ENCODE measurements at places on chromosomes 7 and 10.

- no peak for DNase-seq
These were observed 128.6 kb upstream of the MDFIC start for GRCh38 chr7:114793155-114793845.

- no peak for DNase-seq
These were observed 54.6 kb downstream of the CSGALNACT2 start for GRCh38 chr10:43192884-43193283.

- peak; percentile 64 for DNase-seq
These were observed 232.7 kb downstream of the ADAM12 start for GRCh38 chr10:126155528-126155927.

DNA sequence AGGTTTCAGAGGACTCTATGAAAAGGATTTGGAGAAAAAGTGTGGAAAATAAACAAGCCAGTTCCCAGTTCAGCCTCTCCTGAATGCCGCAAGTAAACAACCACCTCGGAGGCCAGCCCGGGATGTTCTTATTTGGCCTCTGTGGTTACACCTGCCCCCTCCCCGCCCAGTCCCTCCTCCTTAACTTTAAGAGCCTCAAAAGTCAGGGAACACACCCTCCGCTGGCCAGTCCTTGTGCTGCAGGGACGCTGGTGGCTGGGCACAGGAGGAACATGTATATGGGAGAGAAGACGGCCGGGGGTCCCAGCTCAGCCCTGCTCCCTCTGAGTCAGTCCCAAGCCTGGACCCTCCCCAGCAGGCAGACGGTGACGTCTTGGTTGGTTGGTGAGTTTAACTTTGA is 6.1 kb downstream of the CHST3 start:
- no peak for DNase-seq

GRCh38 chr7:16438988-16439387 is 17.6 kb upstream of the CRPPA start:
- DNase-seq = no peak

DNA sequence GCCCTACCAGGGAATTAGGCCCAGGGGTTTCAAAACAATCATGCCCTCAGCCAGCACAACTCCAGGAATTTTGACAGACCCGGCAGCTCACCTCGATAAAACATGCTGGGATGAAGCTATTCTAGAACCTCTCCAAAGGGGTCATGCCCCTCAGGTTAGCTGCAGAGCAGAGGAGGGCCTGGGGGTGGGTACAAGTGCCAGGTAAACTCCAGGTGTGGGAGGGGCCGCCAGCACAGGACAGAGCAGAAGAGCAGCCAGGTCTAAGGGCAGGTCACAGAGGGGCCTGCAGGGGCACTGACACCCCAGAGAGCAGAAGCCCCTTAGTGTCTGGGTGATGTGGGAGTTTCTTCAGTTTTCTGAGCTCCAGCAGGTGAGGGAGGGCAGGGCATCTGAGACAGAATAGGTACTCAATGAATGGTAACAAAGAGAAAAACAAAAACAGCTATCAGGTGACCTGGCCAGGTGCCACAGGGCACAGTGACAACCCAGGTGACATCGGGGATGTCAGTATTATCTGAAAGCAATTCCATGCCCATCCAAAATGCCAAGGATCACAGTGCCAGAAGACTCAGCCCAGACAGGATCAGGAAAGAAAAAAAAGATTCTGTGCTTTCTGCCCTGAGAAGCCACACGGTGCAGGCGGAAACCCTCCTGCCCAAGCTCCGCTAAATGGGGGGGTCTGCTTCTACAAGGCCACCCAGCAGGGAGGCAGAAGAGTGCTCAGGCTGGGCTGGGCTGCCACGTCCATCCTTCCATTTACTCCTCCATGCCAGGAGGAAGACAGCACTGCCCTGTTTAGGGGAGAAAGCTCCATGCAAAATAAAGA is 104.5 kb downstream of the TNS3 start:
- no peak for DNase-seq

DNA sequence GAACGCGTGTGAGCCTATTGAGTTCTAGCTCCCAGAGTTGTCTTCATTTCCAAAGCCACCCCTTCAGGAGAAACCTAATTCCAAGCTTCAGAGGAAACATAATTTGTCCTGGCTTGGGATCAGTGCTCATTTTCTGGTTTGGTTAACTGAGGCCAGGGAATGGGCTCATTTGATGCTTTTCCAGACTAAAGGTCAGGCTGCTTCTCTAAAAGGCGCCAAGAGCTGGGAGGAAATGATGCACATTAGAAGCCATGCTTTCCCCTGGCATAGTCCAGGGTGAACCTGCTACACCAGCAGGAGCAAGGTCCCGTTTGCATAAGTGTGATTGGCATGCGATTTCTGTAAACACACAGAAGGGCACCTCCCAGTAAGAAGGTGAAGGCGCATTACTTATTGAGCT is 435.0 kb downstream of the GALNT17 start:
- DNase-seq = no peak

Measured in spinal cord (tissue), 10 donors.